Right lobe of liver (tissue), 6 donors: ENCODE measurements at places on chromosomes 5 and 9. TPM values are rescaled to one million over a fixed set of nuclear protein-coding genes. Genes with fewer than 3 reads are reported as not detected.

GRCh38 chr5:68172314-68172713 is 43.2 kb upstream of the PIK3R1 start:
- H3K4me3 ChIP-seq, result no peak overlapping the region
- peak; percentile 51 for DNase-seq
- H3K27me3 ChIP-seq, result no peaks in the 10 kb centered on the region
- peak overlapping the region; percentile 67 for H3K27ac ChIP-seq
- peaks cover 48% of the 10 kb centered on the region for H3K4me1 ChIP-seq
- H3K36me3 ChIP-seq, result no peaks in the 10 kb centered on the region

OTP gene
- total RNA-seq, result not detected

GRCh38 chr9:108417726-108418125 is 438.1 kb downstream of the ACTL7B start:
- no peaks in the 10 kb centered on the region for H3K27me3 ChIP-seq
- H3K36me3 ChIP-seq, result no peaks in the 10 kb centered on the region
- no peak overlapping the region for H3K27ac ChIP-seq
- no peak overlapping the region for H3K4me3 ChIP-seq

DNA sequence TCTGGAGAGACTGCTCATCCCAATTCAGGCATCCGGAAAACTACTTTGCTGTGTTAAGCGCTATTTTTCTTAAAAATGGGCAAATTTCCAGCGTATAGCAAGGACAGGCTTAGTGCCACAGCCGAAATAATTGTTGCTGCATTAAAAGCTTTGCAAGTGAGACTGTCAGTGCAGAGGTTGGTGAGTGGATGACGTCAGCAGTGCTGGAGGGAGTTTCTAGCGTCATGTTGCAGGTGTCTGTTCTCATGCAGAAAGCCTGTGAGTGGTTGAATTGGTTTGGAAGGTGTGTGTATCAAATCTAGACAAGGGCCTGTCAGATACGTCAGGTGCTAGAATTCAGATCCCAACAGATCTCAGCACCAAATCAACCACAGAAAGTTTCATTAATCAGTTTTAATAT is 204.4 kb downstream of the TRIO start:
- no peak overlapping the region for H3K27ac ChIP-seq
- no peak for DNase-seq
- H3K36me3 ChIP-seq, result peaks cover 6% of the 10 kb centered on the region
- H3K4me1 ChIP-seq, result no peaks in the 10 kb centered on the region
- no peaks in the 10 kb centered on the region for H3K27me3 ChIP-seq
- no peak overlapping the region for H3K4me3 ChIP-seq

CTXN3 gene
- not detected for total RNA-seq

GRCh38 chr9:101073122-101073521 is 44.6 kb downstream of the PLPPR1 start:
- H3K27me3 ChIP-seq, result no peaks in the 10 kb centered on the region
- H3K36me3 ChIP-seq, result no peaks in the 10 kb centered on the region
- H3K4me3 ChIP-seq, result no peak overlapping the region

GRCh38 chr5:61417340-61417739 is 85.3 kb downstream of the ZSWIM6 start:
- no peaks in the 10 kb centered on the region for H3K27me3 ChIP-seq
- no peak overlapping the region for H3K4me3 ChIP-seq
- DNase-seq, result no peak
- H3K27ac ChIP-seq, result no peak overlapping the region
- no peaks in the 10 kb centered on the region for H3K4me1 ChIP-seq

DNA sequence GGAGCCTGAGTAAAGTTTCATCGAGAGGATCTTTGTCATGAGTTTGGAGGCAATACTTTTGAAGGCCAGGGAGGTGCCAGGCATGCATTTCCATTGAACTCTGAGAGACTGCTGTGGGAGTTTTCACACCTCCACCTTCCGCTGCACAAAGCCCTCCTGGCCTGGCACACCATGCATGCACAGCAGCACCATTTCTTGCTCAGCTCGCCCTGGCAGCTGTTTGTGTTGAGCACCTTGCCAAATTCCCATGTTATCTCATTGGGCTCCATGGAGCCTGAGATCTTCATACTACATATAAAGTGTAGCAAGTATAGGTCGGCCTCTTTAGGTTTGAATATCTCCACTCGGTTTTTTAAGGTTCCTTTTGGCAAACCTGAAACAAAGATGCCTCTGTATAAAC is 125.7 kb upstream of the CLINT1 start:
- no peak overlapping the region for H3K27ac ChIP-seq
- no peaks in the 10 kb centered on the region for H3K4me1 ChIP-seq
- H3K27me3 ChIP-seq, result no peaks in the 10 kb centered on the region
- H3K36me3 ChIP-seq, result no peaks in the 10 kb centered on the region
- H3K4me3 ChIP-seq, result no peak overlapping the region

DNA sequence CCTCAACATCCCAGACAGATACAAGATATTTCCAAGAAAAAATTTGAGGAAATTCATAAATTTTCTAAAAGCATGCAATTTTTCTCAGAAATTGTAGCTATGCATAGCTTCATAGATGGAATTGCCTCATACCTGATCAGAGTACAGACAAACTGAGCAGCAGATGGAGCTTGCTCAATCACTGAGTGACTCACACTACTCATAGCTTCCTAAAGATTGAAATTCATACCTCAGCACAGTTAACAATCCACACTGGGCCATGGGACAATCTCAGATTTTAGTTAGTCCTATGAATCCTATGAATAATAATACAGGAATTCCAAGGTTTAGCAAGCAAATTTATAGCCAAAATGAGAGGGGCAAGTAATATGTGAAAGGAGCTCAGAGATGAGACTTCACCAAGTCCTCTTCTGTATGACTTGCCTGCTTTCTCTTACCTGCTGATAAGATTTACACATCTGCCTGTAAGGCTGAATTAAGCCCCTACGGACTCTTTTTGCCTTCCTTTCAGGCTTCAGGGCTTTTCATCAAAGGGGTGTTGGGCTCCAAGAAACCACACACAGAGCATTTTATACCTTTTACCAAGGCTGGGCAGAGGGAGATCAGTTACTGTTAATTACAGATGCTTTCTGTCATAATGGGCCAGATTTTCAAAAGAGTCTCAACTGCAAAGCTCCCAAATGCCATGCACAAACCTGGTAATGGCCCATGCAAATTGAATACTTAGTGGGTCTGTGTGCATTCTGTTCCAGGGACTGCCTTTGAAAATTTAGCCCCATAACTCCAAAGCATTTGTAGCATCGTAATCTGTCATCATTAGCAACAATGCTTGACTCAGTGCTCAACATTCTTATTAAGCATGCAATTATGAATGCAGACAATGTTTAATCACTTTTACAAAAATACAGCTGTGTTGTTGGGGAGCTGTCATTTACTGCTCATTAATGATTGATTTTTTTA is 439.3 kb downstream of the DTWD2 start:
- H3K27me3 ChIP-seq, result no peaks in the 10 kb centered on the region
- H3K27ac ChIP-seq, result no peak overlapping the region
- H3K4me3 ChIP-seq, result no peak overlapping the region
- no peak for DNase-seq

GRCh38 chr9:20398536-20399338 is 223.6 kb downstream of the MLLT3 start:
- H3K4me3 ChIP-seq, result no peak overlapping the region
- DNase-seq, result no peak
- no peaks in the 10 kb centered on the region for H3K36me3 ChIP-seq
- H3K4me1 ChIP-seq, result no peaks in the 10 kb centered on the region
- H3K27me3 ChIP-seq, result no peaks in the 10 kb centered on the region
